ENCODE measurements at places on chromosomes 13 and 19.

- DNase-seq = no peak
These were observed at the start of gene CLIP3 for GRCh38 chr19:36032251-36033104. Gene CLIP3 (minus strand): TSS chr19:36032873. CDS start chr19:36032357, 516 bp downstream.

- peak; percentile 45 for DNase-seq
These were observed 1284.5 kb downstream of the SLITRK1 start for GRCh38 chr13:82597747-82598146.

DNA sequence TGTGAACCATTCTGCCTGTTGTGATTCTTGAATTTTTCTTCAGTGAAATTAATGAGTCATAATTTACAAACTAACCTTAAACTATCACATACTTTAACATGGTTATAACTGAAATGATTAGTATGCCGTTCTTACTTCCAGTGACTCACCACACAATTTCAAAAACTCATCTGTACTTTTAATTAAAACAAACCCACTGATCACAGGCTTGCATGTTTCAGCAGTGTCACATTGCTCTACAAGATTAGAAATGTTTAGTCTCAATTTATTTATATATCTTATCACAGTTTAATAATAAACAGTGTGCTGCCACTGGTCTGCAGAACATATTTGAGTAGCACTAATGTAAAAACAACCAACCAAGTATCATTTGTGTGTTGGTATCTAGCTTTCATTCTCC, 2227.9 kb upstream of the PCDH20 start:
- no peak for DNase-seq

DNA sequence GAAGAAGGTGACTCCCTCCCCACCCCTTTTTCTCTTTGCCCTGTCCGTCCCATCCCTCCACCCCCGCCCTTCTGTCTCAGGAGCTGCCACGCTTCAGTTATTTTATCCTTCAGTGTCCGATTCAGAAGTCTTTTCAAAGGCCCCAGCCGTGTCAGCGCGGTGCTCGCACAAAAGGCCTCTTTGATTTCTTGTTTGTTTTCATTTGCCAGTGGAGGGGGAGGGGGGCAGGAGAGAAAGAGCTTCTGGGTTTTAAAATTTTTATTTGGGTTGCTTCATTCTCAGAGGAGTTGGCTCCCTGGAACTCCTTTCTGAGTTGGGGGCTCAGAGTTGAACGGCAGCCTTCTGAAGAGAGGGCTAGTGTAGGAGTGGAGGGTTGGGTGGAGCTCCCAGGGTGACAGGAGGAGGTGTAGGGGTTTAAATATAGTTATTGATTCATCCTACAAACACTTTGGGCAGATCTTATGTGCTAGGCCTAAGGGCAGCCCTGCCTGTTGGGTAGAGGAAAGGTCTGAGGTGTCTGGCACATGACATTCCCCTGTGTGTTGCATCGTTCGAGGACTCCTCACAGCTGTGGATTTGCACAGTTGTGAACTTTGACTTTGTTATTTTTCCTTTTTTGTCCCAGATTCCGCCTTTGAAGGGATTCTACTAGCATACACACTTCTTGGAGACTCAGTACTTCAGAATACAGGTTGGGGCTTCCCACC, 36.8 kb downstream of the NFIX start:
- no peak for DNase-seq

DNA sequence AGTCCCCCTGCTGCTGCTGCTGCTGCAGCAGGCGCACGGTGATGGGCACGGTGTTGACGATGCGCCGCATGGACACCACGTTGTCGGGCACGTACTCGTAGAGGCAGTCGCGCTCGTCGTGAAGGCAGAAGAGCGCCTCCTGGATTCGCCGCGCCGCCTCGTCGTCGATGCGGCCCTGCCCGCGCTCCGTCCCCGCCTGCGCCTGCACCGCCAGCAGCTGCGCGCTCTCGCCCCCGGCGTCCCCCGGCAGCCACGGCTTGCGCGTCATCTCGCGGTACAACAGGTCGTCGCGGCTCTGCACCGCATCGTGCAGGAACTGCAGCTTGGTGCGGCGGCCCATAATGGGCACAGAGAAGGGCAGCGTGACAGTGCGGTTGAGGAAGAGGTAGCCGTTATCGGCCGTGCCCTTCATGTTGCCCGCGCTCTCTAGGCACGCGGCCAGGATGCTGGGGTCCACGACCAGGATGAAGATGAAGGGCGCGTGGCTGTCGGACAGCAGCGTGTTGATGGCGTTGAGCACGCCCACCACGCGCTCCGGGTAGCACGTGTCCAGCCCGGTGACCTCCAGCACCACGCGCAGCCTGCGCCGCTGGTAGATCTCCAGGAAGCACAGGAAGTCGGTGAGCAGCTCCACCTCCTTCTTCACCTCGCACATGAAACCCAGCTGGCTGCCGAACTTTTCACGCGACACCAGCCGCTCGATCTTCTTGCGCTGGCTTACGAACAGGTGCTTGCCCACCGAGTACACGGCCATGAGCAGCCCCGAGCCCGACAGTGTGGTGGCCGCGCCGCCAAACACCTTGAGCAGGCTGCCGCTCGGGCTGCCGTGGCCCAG, 8.1 kb downstream of the NKPD1 start:
- DNase-seq = no peak

GRCh38 chr19:12093777-12094176, 29.2 kb downstream of the ZNF844 start:
- no peak for DNase-seq

- DNase-seq = no peak
These were observed 46.3 kb upstream of the DCT start for GRCh38 chr13:94525781-94526180.

DNA sequence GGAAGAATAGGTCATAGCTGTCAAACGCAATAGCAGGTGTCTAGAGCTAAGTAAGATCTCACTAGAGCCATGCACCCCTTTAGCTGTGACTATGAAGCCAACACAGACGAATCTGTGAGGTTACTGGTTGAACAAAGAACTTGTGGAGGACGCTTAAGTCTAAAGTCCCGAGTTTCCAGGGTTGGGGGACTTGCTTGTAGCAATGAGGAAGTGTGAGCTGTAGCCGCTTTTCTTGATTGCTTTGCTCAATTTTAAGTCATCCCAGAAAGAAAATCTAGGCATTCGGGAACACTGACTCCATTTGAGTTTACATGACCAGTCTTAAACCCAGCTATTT, 1.6 kb downstream of the GPC5 start:
- no peak for DNase-seq

- DNase-seq = peak; percentile 3
These were observed 213.4 kb downstream of the ENOX1 start for GRCh38 chr13:43573361-43573740.

GRCh38 chr13:30864433-30865122, 41.5 kb upstream of the MEDAG start:
- DNase-seq = no peak

DNA sequence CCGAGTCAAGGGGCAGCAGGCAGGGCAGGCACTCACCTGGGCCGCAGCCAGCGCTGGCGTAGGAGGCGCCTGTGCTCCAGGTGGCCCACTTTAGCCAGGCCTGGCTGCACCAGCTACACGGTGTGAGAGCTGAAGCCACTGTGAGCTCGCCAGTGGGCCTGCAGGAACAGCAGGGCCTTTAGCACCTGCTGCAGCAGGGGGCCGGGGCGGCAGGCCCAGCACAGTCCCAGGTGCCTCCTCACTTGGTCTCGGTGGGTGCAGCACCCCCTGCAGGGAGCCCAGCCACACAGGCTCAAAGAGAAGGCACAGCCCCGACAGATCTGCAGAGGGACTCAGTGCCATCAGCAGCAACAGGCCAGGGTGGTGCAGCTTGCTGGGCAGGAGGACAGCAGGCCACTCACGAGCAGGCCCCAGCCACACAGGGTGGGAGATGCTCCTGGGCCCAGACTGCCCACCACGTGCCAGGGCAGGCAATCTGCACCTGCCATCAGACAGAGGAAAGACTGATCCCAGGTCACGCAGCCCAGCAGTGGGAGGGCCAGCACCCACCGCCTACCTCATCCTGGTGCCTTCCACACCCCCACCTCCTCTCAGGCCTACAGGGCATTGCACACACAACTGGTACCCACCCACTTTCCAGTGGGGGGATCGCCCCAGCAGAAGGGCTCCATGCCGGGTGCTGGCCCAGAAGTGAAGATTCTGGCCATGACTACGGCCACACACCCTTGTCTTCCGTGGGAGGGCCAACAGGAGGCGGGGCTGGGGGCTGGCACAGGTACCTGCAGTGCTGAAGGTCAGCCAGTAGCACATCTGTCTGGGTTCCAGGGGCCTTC, 15.8 kb downstream of the ARHGAP33 start:
- DNase-seq = no peak

All from iPS DF 19.7 (cell line).